ENCODE measurements at places on chromosomes 1 and 21.

- no peak for DNase-seq
Observed at GRCh38 chr1:167587872-167588271, 34.3 kb upstream of the CREG1 start.

DNA sequence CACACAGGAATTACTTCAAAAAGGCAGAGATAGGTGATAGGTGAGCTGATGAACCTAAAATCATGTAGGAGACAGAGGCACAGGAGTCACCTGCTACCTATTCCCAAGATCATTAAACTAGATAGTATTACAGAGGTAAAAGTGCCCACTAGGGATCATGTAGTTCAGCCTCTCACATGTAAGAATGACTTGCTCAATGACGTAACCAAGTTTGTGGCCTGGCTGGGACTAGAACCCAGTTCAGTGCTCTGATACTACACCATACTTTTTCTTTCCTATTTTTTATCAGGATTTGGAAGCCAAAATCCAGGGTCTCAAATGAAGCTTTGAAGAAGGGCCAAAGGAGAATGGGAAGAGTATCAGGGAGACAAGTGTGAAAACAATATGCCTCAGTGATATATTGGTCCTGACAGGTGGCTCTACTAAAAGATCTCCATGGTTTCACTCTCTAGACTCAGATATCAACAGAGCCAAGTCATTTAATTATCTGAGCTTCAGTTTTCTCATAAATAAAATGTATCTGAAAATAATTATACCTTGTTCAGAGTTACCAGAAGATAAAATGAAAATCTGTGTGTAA lies 87.3 kb upstream of the SLFNL1 start:
- DNase-seq: no peak

GRCh38 chr1:106435269-106435668 lies 621.2 kb upstream of the PRMT6 start:
- DNase-seq: no peak

GRCh38 chr1:155929057-155929456 lies 5.2 kb downstream of the KHDC4 start:
- DNase-seq: no peak

DNA sequence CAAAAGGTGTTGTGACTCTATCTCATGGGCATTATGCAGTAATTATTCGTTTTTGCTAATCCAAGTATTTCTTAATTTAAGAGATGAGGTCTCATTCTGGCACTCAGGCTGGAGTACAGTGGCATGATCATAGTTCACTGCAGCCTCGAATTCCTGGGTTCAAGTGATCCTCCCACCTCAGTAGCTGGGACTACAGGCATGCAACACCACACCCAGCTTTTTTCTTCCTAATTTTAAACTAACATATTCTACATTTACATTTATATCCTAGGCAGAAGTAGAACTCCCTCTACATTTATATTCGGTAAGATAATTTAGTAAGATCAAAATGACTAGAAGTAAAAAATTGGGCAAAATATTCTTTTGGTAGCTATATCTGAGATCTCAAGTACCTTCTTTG lies 50.5 kb upstream of the RBM34 start:
- no peak for DNase-seq
